A549 treated with DMSO at 1 μM for 4 hours (cell line): ENCODE measurements at places on chromosomes 1 and 21. TPM values are rescaled to one million over a fixed set of nuclear protein-coding genes. Genes with fewer than 3 reads are reported as not detected.

The SYNC gene
- total RNA-seq = 9.6 to 16.2 TPM (median 10.9 TPM) in 5 replicates

The SRSF11 gene
- total RNA-seq = 74.3 to 86.3 TPM (median 80.3 TPM) in 5 replicates

The RGS7 gene
- total RNA-seq = 0.03 to 0.10 TPM (median 0.06 TPM) in 3 of 5 replicates, not detected in the others

The FBLIM1 gene
- 19.5 to 24.3 TPM (median 23.4 TPM) in 5 replicates for total RNA-seq

The NOS1AP gene
- total RNA-seq = 0.43 to 0.67 TPM (median 0.56 TPM) in 5 replicates

The SIPA1L2 gene
- total RNA-seq = 8.2 to 9.5 TPM (median 9.3 TPM) in 5 replicates

The HOOK1 gene
- total RNA-seq = 0.25 to 0.66 TPM (median 0.31 TPM) in 5 replicates

The SLC9C2 gene
- total RNA-seq = not detected in 5 replicates

The FRRS1 gene
- total RNA-seq = 2.2 to 2.5 TPM (median 2.4 TPM) in 5 replicates

The LENEP gene
- not detected in 5 replicates for total RNA-seq

The FLG2 gene
- total RNA-seq = not detected in 5 replicates
